ENCODE measurements at places on chromosomes 6 and 20. TPM values are rescaled to one million over a fixed set of nuclear protein-coding genes. Genes with fewer than 3 reads are reported as not detected.

The TSHZ2 gene
- total RNA-seq: 13.4 TPM

The XKR7 gene
- total RNA-seq: not detected

The IL17A gene
- not detected for total RNA-seq

- no peak for DNase-seq
These were observed 76.8 kb downstream of the CNKSR3 start for GRCh38 chr6:154433477-154434241.

- DNase-seq: no peak
These were observed 8.1 kb downstream of the CFAP61 start for GRCh38 chr20:20060234-20060998.

GRCh38 chr20:62367136-62367632 lies at the start of gene LAMA5:
Gene LAMA5 (minus strand): TSS chr20:62367312. CDS start chr20:62367245, 67 bp downstream.
- peak; percentile 70 for DNase-seq

GRCh38 chr6:136077834-136078576 lies 172.1 kb downstream of the MTFR2 start:
- DNase-seq: peak; percentile 99

GRCh38 chr6:21611485-21611884 lies 17.9 kb downstream of the SOX4 start:
- no peak for DNase-seq

DNA sequence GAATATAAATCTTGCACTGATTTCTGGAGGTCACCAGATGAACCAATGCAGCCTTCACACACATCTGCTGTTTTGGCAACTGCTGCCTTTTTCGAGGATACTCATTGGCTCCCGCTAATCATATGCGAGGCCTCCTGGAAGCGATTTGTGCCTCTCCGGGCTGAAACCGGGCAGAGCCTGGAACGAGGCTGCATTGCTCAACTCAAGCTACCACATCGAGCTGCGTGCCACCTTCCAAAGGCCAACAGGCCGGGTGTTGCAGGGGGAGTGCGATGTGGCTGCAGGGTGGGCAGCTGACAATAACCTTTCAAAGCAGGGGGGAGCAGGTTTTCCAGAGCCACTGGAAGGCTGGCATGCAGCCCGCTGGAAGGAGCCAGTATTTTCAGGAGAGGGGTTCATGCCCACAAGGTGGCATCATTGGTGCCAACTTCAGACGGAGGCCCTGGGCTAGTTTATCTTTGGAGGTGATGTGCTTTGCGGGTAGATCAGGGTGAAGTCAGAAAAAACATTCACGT lies 122.6 kb upstream of the IFNGR1 start:
- peak; percentile 65 for DNase-seq
